Effector CD4-positive, alpha-beta T cell (primary cell): ENCODE measurements at places on chromosomes 1 and 21.

DNA sequence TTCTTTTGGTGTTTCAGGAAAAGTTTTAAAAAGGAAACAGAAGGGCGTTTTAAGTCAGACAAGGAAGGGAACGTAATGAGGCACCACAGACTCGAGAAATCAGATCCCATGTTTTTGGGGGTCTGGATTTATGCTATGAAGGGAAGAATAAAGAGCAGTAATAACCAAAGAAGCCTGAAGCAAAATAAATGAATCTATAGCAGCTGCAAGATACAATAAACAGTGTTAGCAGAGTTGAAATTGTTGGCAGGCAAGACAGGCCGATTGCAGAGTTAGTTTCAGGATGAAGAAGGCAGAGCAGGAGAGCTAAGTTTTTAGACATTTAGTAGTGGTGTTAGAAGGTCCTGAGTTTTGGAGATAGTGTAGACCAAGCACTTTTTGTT is 425 bp downstream of the DDR2 start:
- no peak for DNase-seq

- no peak for DNase-seq
Observed at GRCh38 chr1:12450090-12450755, 167.8 kb downstream of the DHRS3 start.

GRCh38 chr1:223183268-223183862 is 40.3 kb upstream of the TLR5 start:
- no peak for DNase-seq

DNA sequence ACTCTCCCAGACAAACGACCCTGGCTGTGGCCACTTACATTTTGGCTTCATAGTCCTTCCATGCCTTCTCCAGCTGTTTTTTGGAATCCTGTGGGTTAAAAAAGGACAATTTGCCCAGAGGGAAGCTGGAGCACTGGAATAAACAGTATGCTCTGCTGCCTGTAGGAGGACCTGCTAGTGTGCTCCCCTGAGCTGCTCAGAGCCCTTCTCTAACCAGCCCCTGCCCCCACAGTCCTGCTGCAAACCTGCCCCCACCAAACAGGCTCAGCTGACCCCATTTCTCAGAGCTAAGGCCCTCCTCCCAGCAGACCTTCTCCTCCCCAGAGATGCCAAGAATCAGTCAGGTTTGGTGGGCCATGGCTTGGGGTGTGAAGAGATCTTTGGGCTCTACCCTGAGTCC is 26.9 kb upstream of the TCEA3 start:
- no peak for DNase-seq

DNA sequence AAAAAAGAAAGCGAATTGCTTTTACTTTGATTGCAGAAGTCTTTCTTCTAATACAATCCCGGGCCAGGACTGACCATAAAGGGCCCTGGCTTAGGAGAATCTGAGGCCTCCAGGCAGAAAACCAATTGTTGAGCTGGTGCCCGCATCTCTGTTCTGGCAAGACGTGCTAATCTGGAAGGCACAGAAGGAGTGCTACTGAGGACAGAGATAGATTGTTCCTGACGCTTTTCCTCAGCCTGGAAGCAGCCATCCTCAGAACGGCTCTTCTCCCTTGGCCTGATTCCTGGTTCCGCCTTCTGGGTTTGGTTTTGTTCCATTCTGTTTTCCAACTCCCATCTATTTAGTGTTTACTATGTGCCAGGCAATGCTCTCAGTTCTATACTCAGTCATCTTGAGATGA is 44.8 kb upstream of the SPOCD1 start:
- no peak for DNase-seq

- DNase-seq = no peak
Observed at GRCh38 chr1:167121375-167122120, 27.7 kb downstream of the STYXL2 start.

DNA sequence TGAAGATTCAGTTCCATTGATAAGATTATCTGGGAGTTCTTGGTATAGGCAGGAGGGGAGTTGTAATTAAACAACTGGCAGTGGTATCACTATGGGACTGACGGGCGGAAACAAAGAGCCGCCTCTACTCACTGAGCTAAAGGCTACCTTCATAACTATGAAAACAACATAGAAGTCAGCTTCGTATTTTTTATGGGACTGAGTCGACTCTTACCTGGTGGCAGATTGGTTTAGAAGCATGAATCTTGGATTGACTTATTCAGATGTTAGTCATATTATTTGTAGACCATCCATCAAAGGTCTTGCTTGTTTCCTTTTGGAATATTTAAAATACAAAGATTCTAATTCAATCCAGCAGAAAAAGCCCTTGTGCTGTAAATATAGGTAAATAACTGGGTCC is 6.3 kb upstream of the HHIPL2 start:
- DNase-seq = no peak

- DNase-seq = no peak
Observed at GRCh38 chr1:43008115-43009060, 49.7 kb upstream of the SLC2A1 start.

DNA sequence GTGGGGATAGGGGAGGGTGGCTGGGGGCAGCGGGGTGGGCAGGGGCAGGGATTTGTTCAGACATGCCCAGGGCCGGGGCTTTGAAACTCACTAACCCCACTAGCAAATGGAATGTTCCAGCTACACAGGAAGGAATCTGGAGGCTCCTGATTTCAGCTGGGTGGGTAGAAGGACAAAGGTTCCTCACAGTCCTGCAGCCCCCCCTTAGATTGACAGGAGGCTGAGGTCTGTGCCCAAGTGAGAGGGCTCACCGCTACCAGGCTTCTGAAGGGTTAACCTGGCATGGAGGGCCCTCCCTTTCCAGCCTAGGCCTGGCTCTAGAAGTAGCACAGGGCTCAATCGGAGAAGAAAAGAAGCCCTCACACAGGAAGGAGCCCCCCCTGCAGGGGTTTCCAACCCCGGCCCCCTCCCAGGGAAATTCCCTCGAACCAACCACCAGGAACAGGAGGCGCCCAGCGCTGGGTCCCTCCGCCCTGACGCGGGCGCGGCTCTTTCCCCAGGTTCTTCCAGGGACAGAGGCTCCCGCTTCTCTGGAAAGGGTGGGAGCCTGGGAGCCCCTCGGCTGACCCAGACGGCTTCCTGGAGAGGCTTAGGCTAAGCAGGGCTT is 3.3 kb downstream of the EPHA2 start:
- no peak for DNase-seq

- DNase-seq = no peak
Observed at GRCh38 chr1:240836271-240836670, 224.3 kb upstream of the GREM2 start.

DNA sequence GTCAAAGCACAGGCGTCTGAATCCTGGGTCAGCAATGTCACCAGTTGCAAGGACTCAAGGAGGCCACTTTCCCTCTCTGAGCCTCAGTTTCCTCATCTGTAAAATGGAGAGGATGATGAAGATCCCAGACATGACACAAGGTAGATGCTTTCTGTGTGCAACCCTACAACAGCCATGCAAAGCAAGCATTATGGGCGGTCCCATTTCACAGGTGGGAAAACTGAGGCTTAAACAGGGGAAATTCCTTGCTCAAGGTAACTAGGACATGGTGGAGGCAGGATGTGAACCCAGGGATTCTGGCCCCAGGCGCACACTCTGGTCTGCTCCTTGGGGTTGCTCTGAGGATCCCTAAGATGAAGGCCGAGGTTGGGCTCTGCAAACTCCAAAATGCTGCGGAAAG is 311.0 kb downstream of the PTPRU start:
- DNase-seq = no peak
